ENCODE measurements at places on chromosomes 16 and 17. TPM values are rescaled to one million over a fixed set of nuclear protein-coding genes. Genes with fewer than 3 reads are reported as not detected.

DNA sequence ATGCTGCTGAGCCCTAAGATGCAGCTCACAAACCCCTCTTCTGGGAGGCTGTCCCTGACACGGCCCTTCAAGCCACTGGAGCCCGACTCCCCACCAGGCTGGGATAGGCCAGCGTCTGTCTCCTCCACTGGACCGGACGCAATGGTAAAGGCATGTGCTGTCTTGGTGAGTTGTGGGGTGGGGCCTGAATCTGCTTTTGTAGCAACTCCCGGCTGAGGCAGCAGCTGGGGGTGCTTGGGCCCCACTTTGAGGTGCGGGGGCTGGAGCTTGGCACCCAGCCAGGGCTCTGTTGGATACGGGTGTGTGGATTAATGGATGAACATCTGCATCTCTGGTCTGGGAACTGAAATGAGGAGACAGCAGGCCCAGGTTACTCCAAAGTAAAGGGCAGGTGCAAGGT is 3.5 kb upstream of the NLRC3 start:
- DNase-seq, result no peak

GRCh38 chr16:17228048-17228707 is 242.6 kb downstream of the XYLT1 start:
- no peak for DNase-seq

DNA sequence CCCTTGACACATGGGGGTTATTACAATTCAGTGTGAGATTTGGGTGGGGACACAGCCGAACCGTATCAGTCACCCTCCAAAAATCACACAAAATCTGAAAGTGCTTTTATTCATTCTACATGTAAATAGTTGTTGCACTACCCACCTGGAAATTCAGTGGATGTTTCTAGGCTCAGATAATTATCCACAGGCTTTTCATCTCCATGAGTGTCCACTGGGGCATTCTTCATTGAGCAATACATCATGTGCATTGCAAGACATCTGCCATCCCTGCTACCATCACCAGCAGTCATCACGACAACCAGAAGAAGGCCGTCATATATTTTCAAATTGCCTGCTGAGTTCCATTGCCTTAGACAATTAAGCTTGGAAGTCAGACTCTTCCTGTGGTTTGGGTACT is 330.8 kb downstream of the WWOX start:
- no peak for DNase-seq

DNA sequence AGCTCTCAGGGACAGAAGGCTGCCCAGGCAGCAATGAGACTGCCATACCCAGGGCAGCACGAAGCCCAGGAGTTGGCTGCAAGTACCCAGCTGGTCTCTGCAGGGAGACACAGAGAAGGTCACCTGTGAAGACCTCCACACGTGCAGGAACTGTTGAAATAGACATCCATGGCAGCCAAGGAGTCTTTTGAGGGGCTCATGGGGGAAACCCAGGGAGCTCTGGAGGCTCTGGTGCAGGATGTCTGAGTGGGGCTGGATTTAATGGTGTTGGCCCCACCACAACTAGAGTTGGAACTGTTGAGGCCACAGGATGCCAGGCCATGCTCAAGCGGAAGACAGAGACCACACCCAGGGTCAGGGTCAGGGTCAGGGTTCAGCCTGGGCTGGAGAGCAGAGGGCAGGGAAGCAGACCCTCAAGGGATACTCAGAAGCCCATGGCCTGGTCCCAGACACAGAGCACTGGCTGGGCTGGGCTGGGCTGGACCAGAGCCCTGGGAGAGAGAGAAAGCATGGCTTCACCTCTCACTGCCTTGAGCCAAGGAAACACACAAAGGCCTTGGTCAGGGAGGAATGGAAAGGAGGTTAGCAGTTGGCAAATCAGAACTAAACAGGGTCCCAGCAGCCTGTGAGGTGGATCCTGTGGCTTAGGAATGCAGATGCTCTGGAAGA is 21.4 kb downstream of the PITPNM3 start:
- no peak for DNase-seq

- DNase-seq, result no peak
Measured at GRCh38 chr17:81282876-81283275, 12.2 kb downstream of the SLC38A10 start.

DNA sequence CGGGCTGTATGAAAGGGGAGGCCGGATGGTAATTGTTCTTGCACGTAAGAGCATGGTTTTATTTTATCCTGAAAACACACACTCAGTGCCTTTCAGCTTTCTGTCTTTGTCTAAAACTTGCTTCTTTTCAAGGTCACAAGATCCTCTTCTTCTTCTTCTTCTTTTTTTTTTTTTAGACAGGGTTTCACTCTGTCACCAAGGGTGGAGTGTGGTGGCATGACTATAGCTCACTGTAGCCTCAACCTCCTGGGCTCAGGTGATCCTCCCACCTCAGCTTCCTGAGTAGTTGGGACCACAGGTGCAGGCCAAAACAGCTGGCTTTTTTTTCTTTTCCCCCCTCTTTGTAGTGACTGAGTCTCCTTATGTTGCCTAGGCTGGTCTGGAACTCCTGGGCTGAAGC is 15.9 kb upstream of the ZNF629 start:
- peak; percentile 42 for DNase-seq

DNA sequence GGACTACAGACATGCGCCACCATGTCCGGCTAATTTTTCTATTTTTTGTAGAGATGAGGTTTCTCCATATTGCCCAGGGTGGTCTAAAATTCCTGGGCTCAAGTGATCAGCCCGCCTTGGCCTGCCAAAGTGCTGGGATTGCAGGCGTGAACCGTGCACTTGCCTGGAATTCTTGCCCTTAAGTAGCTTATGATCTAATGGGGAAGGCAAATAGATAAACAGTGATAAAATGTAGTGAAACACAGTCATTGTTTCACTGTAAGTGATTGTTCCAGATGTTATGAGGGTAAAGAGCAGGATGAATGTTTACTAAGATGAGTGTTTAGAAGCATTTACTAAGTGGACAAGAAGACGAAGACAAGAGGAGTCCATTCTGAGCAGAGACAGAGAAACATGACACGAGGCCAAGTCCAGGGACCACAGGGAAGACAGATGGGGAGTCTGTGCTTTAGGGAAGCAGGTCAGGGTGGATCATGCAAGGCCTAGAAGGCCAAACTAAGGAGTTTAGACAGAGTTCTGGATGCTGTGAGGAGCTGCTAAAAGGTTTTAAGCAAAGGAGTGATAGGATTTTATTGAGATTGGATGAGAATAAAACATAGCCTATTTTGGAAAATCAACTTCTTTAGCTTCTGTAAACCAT is 36.9 kb downstream of the YPEL2 start:
- no peak for DNase-seq

- no peak for DNase-seq
Measured at GRCh38 chr17:80892900-80893603, 98.6 kb upstream of the CHMP6 start.

GRCh38 chr17:31015639-31016038 is 44.8 kb downstream of the RNF135 start:
- DNase-seq, result no peak

- no peak for DNase-seq
Measured at GRCh38 chr17:72397687-72398086, 276.9 kb downstream of the SOX9 start.

DNA sequence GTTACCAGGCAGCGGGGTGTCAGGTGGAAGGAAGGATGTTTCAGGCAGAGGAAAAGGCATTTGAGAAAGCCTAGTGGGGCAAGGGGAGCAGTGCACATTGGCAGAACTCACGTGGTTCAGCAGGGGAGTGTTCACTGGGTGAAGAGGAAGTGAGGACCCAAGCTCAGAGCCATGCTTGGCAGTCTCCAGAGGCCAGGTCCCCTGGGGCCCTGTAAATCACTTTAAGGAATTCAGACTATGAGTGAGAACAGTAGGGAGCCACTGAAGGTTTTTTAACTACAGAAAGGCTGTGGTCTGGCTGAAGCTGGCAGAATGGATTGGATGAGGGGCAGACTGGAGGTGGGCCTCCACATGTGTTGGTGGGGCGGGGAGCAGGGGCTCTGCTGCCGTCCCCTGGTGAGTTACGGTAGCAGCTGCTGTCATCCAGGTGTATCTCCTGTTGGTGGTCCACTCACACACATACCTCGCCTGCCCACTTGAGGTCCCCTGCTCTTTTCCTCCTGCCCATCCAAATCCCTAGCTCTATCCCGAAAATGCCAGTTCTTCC is 5.1 kb downstream of the CLEC16A start:
- DNase-seq, result peak; percentile 80

DNA sequence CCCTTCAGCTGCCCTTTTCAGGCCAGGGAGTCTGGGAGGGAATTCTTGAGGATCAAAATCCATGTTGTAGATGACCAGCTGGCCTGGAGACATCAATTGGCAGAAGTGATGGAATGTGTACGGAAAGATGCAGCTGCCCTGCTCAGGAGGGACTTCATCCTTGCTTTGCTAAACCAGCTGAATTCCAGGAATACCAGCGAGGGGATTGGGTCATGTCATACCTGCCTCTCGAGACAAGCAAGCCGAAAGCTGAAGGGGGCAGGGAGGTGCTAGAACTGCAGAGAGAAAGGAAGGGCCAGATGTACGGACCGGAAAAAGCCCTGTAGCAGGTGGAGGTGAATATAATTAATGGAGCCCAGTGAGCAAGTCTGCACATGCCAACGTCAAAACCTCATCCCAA is 25.6 kb upstream of the NTN1 start:
- DNase-seq, result no peak

DNA sequence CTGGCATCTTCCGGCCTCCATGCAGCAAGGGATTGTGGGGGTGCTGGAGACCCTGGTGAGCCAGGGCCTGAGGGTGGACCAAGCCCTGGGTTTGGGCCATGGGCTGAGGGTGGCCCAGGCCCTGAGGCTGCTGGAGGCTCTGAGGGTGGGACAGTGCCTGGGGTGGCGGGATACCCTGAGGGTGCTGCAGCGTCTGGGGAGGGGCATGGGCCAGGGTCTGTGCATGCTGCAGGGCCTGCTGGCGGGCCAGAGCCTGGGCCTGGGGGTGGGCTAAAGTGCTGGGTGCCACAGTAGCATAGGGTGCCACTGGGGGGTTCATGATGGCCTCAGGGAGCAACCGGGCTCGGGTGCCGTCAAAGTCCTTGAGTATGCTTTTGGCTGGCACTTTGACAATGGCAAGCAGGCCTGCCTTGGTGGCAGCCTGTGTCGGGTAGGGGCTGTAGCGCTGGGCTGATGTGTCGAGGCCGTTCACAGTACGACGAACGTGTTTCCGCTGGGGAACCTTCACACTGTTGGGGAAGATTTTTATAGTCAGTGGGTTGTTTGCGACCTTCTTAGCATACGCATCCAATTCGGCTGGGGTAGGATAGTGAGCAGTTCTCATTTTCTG is 15.6 kb downstream of the TRAF4 start:
- no peak for DNase-seq

GRCh38 chr17:37221865-37222264 is 153.9 kb upstream of the C17orf78 start:
- no peak for DNase-seq

DNA sequence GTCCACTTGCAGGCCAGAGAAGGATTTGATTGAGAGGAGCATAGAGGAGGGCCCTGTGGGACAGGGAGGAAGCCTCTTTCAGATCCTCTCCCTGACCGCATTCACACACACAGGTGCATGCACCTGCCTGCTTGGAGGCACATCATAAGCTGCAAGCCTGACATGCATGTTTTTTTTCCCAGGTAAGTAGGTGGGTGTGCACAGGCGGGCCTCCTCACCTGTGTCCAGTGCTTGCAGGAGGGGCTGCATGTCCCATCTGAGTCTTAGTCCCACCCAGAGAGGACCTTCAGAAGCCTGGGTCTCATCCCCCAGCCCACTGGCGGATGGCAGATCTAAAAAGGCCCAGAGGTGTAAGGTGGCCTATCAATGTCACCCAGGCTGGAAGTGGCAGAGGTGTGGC is 130.8 kb downstream of the TMEM132E start:
- DNase-seq, result no peak

GRCh38 chr16:66459878-66460277 is 32.8 kb downstream of the BEAN1 start:
- DNase-seq, result no peak

DNA sequence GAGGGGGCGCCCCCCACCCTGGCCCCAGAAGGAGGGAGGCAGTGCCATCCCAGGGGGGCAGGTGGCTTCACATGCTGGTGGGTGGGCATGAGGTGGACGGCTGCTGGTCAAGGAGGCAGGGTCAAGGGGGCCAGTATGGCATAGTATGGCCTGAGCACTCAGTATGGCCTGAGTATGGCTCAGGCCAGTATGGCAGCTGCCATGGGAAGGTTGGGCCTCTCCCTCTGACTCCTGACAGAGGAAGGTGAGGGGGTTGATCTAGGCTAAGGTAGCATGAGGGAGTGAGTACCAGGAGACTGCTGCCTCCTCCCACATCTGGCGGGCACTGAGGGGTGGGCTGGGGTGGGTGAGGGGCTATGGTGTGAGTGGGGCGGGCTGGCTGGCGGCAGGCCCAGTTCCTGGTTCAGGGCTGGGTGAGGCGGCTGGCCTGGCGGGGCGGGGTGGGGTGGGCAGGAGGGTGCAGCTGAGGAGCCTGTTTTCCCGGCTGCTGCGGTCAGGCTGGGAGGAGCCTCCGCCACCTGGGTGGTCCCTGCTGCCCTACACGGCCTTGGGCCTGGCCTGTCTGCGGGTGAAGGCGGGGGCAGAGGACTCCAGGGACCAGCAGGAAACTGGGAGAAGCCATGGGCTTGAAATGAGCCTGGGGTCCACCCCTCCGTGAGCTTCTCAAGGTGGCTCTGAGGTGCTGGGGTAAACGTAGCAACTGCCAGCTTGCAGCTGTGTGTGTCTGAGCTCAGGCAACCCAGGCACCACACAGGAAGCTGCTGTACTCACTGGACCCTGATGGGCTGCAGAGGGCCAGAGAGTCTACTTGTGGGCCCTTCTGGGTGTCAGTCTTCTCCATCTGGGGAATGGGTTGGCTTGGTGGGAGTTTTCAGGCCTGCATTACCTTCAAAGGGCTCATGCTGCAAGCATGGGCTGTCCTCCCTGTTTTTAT is 57.0 kb downstream of the RAI1 start:
- no peak for DNase-seq

DNA sequence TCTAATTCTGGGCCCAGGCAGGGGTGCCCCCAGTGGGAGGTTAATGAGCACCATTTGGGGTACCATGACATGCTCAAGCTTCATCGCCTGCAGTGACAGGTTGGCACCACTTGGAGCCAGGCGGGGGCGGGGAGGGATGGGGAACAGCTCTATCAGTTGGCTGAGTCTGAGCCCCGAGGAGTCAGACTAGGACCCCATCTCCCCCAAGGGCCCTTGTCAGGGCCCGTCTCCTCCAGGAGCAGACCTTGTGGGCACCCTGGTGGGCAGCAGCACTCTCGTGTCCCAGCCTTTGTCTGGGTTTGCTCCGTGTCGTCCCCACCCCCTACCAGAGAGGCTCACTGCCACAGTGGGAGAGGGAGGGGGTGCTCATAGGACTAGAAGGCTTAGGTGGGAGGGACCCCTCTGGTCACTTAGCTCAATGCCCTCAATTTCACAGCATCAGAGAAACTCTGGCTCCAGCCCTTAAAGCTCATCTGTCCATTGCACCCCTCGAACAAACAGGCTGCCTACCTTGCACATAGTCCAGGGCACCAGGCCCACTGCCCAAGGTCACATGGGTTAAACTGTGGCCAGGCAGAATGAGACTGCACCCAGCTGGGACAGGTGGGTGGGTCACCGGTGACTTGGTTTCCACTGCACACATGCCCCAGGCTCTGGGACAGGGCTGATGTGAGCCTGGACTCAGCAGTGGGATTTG is 4.1 kb downstream of the PPP1R9B start:
- no peak for DNase-seq

The CIAPIN1 gene
- total RNA-seq, result 53.8 TPM

The TRIM72 gene
- total RNA-seq, result not detected

The METRNL gene
- total RNA-seq, result 3.0 TPM

The MT3 gene
- total RNA-seq, result 6.2 TPM

The CD300LB gene
- not detected for total RNA-seq

The OTOP2 gene
- not detected for total RNA-seq

The IL4R gene
- total RNA-seq, result 231 TPM

The STH gene
- not detected for total RNA-seq

The CA7 gene
- not detected for total RNA-seq

The CDH3 gene
- total RNA-seq, result not detected

The HS3ST3A1 gene
- not detected for total RNA-seq

The CHD9NB gene
- 0.23 TPM for total RNA-seq

All from activated CD8-positive, alpha-beta T cell treated with anti-CD3 and anti-CD28 coated beads, Interleukin-2, amount 10 ng/mL, durations not matched to agents 7 days and 5 days (primary cell).